Choroid plexus epithelial cell (primary cell): ENCODE measurements at places on chromosomes 5 and 9.

GRCh38 chr5:119274767-119275130, 81.1 kb upstream of the TNFAIP8 start:
- peak; percentile 81 for DNase-seq

DNA sequence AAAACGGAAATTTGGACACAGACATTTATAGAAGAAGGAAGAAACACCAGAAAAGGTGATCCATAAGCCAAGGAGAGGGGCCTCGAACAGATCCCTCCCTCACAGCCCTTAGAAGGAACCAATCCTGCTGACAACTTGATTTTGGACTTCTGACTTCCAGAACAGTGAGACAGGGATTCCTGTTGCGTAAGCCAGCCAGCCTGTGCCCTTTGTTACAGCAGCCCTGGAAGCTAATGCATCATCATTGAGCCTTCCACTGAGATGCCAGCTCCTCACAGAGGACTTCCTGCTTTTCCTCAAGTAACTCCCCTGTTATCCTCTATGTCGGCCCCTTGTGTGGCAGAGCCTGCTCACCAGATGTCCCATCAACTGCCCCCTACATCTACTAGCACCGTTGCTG, 94.1 kb downstream of the JMY start:
- peak; percentile 7 for DNase-seq

DNA sequence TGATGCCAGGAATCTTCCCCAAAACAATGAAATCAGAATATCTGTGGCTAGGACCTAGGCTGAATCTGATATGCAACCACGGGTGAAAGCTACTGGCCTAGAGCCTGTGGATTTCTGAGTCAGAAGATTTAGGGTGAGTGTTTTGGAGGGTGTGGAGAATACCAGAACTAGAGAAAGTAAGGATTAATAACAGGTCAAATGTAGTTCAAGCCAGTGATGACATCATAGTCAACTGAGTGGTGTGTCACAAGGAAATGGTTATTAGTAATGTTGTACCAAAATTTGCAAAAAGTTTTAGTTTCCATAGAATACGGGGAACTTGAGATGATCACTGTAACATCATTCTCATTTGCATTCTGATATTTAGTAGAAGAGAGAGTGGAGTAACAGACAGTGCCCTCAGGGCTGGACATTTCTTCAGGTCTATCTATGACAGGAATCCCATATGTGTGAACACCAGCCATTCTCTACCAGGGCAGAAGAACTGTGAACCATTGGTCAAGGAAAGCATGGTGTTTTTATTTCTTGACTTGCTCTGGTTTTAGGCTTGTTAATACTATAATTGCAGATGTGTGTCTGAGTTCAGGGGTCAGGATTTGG, 3.7 kb downstream of the GALNT12 start:
- DNase-seq, result peak; percentile 87

GRCh38 chr5:176674799-176675198, 27.5 kb downstream of the TSPAN17 start:
- no peak for DNase-seq

- DNase-seq, result no peak
Observed at GRCh38 chr5:42396111-42396510, 27.1 kb upstream of the GHR start.
